ENCODE measurements at places on chromosomes 7 and 10.

- no peak for DNase-seq
Observed at GRCh38 chr7:127776776-127777386, 124.9 kb downstream of the SND1 start.

GRCh38 chr10:20598590-20598989 lies 298.5 kb downstream of the NEBL start:
- DNase-seq = peak; percentile 40

- DNase-seq = no peak
Observed at GRCh38 chr10:132588301-132589013, 50.9 kb downstream of the INPP5A start.

GRCh38 chr10:6231730-6232129 lies 29.0 kb downstream of the PFKFB3 start:
- DNase-seq = no peak

DNA sequence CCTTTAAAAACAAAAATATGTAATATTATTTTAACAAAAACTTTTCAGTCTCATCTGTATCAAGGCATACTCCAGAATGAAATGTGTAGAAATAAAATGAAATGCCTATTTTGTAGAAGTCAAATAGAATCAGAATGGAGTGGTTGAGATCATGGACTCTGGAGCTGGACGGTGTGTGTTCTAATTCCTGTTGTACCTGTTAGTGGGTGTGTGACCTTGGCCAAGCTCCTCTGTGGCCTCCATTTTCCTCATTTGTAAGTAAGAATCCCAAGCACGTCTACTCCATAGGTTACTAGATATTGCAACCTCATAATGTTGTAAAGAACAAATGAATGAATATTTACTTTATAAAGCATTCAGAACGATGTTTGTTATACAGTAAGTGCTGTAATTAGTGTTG lies 74.9 kb downstream of the HDAC9 start:
- no peak for DNase-seq

DNA sequence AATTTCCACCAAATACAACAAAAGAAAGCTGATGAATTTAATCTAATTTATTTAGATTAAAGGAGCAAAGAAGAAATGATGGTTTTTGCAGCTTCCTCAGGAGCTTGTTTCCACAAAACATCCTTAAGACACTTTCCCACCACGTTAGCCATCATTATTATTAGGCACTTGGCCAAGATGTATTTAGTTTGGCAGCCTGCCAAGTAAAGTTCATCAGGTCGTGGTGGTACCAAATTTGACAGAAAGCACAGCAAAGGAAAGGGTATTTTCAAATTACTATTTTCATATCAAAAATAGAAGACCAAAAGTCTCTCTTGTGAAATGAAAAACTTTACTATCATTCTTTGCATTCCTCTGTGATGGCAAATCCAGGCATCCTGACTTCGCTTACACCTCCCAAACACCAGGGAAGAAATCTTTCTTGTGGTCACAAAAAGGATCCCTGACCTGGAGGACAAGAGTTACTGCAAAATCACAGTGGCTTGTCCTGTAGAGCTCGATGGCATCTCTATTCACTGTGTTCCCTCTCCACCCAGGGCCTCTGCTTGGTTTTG lies 123.1 kb upstream of the INHBA start:
- DNase-seq = no peak

GRCh38 chr7:134548877-134549276 lies at the start of gene AKR1B15:
Gene AKR1B15 (plus strand): TSS chr7:134549110. CDS start chr7:134564620, 15,510 bp downstream.
- no peak for DNase-seq

- DNase-seq = no peak
Observed at GRCh38 chr7:146876411-146876810, 759.8 kb downstream of the CNTNAP2 start.

GRCh38 chr10:122127943-122128342 lies 139.0 kb downstream of the TACC2 start:
- no peak for DNase-seq

DNA sequence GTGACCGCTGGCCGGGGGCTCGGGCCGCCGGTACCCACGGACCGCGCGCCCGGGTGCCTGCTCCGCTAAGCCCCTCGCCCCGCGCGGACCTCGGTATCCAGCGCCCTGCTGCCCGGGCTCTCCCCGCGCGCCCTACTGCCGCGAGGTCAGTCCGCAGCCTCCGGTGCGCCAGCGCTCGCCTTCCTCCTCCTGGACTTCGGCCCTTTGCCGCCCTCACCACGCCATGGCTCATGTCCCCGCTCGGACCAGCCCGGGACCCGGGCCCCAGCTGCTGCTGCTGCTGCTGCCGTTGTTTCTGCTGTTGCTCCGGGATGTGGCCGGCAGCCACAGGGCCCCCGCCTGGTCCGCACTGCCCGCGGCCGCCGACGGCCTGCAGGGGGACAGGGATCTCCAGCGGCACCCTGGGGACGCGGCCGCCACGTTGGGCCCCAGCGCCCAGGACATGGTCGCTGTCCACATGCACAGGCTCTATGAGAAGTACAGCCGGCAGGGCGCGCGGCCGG lies 483 bp downstream of the GDF10 start:
- DNase-seq = no peak

DNA sequence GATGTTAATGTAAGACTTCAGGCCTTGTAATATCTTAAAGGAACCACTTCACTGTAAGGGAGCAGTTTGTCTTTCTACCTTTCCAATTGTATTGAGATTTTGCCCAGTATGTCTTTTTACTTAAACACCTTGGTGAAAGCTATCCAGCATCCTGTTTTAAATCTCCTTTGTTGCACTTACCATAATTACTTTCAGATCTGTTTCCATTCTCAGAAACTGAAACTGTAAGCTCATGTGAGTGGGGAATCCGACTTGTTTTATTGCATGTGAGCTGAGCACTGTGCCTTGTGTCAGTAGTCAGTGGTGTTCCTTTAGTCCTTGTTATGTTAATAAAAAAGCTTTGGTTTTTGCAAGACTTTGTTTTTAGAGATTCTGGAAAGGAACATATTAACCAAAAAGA lies 42.2 kb downstream of the BMPR1A start:
- no peak for DNase-seq

- DNase-seq = no peak
Observed at GRCh38 chr10:120086066-120086465, 193.5 kb downstream of the SEC23IP start.

- DNase-seq = no peak
Observed at GRCh38 chr10:95337423-95338160, 46.8 kb upstream of the PDLIM1 start.
